ENCODE measurements at places on chromosomes 2 and 18.

GRCh38 chr2:216059233-216059834 lies 22.3 kb downstream of the PECR start:
- DNase-seq, result no peak

GRCh38 chr2:2577407-2577831 lies 246.3 kb upstream of the MYT1L start:
- no peak for DNase-seq

DNA sequence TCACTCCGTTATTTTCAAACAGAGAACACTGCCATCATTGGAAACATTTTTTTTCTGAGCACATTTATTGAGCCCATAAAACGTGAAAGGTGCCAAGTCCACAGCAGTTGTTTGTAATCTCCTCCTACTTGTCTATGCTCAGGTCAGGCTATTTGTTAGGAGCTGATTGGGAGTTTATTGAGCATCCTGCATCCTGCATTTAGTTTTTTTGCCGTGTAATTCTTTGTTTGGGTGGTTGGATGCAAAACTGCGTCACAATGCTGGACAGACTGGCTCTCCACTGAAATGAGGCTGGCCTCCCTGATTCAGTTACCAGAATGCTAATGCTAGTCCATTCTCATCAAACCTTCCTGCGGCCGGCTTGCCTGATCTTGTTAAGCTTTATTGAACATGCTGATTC lies 71.4 kb downstream of the RAPGEF4 start:
- no peak for DNase-seq

DNA sequence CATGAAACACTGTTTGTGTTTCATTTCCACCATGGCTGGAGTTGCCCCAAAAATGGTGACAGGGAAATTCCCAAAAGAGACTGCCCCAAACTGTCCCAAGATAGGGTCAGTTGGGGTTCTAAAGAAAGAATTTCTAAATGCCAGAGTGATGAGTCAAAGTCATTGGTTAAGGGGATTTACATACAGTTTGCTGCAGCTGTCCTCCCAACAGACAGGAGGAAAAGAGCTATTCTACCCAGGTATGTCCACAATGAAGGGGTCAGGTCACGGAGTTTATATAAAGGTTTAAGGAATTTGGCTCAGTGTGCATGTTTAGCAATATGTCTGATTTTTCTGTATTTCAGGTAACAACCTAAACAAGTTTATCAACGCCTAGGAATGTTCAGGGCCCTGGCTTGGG lies 344.1 kb downstream of the TDRD15 start:
- DNase-seq, result no peak

DNA sequence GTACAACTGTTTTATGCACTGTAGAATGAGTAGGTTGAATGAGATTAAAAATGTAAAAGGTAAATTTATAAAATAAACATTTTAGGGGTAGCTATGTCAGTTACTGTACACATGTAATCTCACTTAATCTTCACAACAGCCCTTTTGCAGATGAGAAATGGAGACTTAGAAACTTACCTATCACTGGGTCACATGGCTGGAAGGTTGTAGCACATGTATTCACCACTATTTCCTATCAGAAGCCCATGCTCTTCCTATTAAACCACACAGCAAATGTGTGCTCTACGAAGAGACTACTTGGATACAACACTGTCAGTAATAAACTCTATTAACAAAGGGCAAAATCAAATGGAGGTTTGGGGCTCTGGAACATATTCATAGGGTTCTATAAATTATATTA lies 60.5 kb downstream of the VWC2L start:
- no peak for DNase-seq

GRCh38 chr2:226656367-226656766 lies 143.3 kb downstream of the IRS1 start:
- no peak for DNase-seq

DNA sequence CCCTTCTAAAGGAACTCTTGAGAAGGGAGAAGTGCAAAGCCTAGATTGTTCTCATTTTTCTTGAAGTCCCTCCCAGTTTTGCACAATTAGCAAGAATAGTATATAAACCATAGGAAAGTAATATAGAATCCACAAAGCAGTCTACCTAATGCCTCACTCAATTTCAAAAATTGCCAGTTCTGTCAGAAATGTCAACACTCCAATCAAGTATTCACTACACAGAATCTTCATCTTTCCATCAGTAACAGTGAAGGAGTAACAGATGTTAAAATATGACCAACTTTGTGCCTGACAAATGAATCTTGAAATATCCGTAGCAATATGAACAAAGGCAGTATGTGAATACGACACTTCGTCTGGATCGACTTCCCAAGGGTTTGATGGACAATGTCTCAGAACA lies 56.3 kb downstream of the RBMS1 start:
- DNase-seq, result no peak

DNA sequence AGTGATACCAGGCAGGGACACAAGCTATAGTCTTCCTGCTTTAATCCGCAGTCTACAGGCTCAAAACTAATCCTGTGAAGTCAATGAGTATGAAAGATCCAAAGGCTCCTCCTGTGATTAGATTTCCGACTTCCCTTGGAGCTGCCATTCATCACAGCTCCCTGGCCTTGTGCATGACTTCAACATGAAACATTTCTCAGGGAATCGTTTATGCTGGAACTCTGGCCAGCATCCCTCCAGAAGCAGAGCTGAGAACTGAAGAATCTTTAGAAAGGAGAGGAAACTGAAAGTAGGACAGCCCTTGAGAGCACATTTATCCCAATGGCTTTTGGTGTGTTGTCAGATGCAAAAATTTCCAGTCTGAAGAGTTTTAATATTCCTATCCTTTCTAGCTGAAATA lies 84.3 kb upstream of the SESTD1 start:
- DNase-seq, result peak; percentile 8

DNA sequence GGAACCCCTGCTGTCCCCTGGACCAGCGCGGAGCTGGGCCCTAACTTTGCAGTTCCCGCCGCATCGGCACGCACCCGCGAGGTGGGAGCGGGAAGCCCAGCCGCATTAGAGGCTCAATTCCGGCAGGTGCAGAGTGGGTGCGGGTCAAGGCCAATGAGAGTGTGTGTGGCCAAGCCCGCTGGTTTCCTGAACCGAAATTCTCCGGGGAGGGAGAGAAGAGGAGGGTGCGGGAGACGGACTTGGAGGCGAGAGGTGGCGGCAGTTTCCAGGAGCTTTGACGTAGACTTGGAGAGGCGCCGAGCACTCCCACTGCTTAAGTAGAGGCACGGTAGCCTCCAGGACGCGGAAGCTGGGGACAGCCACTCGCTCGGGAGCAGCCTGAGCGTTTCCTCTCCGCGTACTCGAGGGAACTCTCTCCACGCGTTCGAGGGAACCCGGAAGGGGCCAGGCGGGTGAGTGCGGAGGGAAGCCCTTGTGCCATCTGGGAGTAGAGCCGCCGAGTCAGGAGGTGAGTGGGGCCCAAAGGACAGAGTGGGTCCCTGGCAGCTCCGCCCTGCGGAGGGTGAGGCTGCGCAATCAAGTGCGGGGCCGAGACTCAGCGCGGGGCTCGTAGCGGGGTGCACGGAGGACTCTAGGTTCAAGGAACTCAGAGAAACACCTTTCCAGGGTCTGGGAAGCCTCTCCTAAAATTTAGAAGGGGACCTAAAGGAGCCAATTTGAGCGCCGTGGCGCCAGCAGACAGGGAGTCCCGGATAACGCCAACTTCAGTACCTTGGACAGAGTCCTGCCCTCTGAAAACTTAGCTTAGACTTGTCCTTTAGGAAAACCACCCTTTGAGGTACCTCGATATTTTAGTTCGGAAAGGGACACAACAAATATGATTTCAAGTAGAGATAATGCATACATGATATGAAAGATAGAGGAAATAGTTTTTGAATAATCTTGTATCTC lies at the start of gene FAM237A:
FAM237A (plus strand) TSS at position 413 of the 951 bp plus-strand sequence. CDS start 1,750 bp downstream, outside the sequence.
- DNase-seq, result peak; percentile 76

DNA sequence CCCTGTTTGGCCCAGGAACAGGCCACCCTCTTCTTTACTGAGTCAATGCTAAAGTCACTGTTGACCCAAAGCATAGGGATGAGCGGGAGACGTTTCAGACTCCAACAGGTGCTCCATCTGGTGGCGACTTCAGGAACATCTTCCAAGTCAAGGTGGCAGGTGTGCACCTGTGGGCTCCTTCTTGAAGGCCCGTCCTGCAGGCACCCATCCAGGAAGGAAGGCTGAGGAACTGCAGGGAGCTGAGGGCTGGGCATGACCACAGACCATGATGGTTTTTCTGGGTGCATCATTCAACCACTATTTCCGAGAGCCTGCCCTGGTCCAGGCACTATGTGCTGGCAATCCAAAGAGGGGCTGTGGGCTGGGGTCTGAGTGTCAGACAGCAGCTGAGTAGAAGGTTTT lies 142.8 kb downstream of the NDUFA10 start:
- peak; percentile 29 for DNase-seq

GRCh38 chr2:147860009-147860408 lies 15.2 kb downstream of the ACVR2A start:
- DNase-seq, result no peak

DNA sequence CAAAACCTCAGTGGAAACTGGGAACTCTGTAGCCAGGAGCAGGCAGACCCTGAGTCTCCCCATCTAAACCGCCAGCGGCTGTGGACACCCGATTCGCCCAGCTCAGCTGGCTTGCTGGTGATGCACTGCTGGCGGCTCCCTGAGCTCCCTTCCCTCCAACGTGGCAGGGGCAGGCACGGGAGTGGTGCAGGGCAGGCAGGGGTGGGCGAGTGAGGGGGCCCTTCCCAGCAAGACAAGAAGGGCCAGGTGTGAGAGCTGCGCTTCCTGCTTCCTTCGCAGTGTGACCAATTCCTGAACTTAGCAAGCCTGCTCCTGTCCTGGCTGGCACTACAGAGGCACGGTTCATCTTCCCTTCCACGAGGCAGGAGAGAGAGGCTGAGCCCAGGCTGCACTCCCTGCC lies 12.3 kb upstream of the SEMA4C start:
- no peak for DNase-seq

DNA sequence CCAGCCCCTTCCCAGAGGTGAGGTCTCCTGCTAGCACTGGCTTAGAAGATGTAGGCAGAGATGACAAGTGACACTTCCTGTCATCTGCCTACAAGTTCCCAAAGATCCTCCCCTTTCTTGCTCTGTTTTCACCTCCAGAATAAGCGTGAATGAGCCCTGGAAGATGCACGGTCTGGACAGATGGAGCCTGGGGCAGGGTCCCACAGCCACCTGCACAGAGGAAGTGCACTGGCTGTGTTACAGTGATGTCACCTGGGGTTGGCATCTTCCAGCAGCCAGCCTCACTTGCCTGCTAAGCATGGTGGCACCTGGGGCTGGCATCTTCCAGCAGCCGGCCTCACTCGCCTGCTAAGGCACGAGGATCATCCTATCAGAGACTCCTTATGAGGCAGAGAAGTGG lies 32.3 kb downstream of the TMEM18 start:
- DNase-seq, result no peak

GRCh38 chr2:240602266-240603050 lies 15.9 kb downstream of the CAPN10 start:
- no peak for DNase-seq

GRCh38 chr2:127545796-127546195 lies 10.3 kb downstream of the MYO7B start:
- no peak for DNase-seq

GRCh38 chr2:240149943-240150784 lies 9.7 kb upstream of the OTOS start:
- peak; percentile 87 for DNase-seq

GRCh38 chr18:6505498-6505875 lies 90.8 kb upstream of the L3MBTL4 start:
- DNase-seq, result no peak

- DNase-seq, result peak; percentile 24
These were observed 635 bp downstream of the SETBP1 start for GRCh38 chr18:44681076-44681970.

DNA sequence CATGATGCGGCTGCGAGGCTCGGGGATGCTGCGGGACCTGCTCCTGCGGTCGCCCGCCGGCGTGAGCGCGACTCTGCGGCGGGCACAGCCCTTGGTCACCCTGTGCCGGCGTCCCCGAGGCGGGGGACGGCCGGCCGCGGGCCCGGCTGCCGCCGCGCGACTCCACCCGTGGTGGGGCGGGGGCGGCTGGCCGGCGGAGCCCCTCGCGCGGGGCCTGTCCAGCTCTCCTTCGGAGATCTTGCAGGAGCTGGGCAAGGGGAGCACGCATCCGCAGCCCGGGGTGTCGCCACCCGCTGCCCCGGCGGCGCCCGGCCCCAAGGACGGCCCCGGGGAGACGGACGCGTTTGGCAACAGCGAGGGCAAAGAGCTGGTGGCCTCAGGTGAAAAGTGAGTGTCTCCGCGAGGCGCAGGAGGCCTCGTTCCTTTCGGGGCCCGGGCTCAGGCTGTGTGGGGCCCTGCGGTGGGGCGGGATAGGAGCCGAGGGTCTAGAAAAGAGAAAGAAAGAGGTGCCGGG lies 520 bp downstream of the GLS start:
- peak; percentile 31 for DNase-seq

DNA sequence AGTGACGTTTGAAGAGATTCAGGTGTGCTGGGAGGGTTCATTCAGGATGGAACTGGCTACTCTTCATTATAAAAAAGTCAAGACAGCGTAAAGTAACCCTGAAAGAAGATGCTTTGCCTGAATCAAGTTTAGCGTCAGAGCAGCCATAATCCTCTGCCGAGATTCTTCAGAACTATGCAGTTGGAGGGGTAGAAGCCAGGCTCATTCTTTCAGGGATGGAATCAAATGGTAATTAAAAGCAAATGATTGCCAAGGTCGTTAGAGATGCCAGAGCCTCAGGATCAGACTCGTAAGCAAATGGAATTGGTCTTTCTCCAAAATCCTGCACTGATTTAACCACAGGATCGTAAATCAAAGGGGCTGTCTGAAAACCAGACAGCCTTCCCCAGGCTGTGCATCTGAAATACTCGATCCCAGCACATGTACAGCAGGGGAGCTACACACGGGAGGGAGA lies 21.9 kb downstream of the APCDD1 start:
- DNase-seq, result peak; percentile 35

DNA sequence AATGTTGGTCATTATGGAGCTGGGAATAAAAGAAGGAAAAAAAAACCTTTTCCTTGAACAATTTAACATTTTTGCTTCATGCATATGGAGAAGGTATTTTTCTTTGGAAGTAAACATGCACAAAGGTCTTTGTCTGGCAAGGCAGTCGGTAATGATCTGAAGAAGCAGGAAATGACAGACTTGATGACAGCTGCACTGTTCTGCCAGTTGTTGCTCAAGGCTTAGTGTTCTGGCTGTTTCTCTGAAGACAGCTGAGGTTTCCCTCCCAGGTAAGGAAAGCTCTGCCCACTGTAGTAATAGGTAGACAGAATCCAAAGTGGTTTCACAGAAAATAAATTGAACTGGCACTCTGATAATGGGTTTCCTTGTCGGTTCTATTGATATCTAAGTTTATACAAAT lies 308.4 kb upstream of the GCFC2 start:
- no peak for DNase-seq

GRCh38 chr2:18378020-18378653 lies 182.3 kb downstream of the RDH14 start:
- DNase-seq, result peak; percentile 72
